ENCODE measurements at places on chromosomes 2 and 18.
A peak's percentile ranks its signal among the peaks of the same experiment; 100 is the strongest.

DNA sequence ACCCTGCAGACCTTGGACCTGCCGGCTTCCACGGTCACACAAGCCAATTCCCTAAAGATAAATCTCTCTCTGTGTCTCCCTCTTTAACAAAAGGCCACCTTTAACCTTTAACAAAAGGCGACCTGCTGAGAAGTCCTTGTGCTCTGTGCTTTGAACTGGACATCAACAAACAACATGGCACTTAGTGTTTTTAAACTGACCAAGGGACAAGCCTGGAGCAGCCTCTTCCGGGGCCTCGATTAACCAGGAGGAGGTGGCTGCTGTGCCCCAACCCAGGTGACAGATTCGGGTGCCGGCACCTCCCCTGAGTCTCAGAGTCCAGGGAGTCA lies 135.3 kb downstream of the RTP5 start:
- no peak for DNase-seq

DNA sequence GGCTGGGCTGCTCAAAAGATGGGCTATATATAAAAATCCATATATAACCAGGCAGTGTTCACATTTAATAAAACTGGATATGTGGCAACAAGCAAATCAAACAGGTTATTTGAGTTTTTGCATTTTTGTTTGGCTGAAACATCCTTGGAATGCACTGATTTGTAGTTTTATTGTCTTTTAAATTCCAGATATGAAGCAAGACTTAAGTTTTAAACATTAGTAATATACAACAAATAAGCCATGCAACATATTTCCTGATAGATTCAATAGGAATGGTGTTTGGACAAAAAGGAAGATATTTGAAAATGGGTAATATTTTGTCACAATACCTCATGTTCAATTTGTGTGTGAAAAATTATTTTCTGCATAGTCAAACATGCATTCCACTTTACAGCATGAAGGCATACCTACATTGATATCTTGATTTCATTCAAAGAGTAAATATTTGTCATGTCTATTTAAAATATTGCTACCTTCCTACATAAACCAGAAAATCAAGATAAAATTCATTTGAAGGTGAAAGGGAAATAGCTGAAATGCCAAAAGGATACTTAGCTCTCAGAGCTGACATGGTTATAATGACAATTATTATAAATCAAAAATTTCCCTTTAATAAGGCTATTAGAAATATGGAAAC lies 132.3 kb upstream of the NETO1 start:
- no peak for DNase-seq

DNA sequence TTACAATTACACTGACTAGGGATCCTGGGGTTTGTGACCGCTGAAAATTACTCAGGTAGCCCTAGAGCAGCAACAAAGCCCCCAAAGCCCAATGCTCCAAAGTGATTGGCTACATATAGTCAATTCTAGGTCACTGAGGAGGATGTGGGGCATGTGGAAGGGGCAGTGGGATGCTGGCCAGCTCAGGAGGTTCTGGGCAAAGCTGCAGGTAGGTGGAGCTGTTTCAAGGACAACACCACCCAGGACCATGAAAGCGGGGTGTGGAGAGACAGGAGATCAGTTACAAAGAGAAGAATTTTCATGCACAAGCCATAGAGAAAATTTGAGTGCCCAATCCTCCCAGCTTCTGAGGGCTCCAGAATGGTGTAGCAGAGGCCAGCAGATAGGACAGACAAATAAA lies 75.0 kb upstream of the CCDC85A start:
- no peak for DNase-seq

DNA sequence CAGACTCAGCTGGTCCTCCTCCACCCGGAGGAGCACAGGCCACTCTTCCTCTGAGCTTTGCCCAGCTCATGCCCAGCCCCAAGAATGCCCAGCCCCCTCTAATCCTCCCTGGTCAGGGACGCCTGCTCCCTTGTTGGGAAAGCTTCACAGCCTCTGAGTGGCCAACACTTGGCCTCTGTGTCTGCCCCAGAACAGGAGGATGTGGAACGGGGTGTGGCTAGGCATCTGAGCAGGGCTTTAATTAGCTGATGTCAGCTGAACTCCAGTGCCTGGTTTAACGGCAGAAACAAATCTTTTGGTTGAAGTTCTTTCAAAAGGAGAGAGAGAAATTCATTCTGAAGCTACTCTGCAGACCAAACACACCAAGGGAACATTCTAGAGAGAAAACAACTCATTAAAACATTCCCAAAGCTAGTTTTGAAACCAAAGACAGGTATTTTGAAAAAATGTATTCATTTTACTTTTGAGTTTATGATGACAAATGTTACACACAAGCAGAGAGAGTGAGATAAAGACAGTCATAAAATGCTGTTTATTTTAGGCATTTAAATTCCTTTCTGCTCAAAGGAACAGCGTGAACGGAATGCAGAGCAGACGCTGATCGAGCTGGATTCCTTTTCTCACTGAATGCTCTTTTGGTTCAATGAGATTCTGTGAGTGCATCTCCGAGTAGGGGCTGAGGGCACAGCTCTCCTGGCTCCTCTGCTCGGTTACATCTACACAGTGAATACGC lies 63.8 kb downstream of the RTP5 start:
- DNase-seq: no peak

DNA sequence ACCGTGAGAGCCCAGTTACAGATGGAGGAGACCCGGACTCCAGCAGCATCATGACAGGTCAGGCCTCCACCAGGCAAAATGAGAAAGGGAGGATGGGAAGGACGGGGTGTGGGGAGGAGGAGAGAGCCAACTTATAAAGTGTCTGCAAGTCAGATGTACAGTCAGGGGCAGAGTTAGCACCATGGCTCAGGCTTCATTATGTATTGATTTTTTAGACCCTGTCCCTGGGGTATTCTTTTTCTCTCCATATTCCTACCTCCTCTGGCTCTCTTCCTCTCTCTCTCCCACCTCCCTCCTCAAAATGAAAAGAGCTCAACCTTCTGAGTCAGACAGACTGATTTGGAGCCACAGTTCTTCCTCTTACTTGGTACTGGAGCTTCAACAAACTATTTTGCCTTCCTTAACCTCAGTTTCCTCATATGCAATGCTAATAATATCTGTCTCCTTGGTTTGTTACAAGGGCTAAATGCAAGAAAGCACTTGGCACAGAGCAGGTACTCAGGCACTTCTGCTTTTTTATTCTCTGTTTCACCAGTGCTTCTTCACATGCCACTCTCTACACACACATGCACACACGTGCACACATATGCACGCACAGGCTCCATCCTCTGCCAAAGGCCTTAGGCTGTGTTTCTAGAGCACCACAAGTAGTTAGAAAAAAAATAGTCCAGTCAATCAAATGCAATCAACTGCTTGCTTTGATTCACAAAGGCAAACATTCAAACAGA lies 92.3 kb upstream of the PKDCC start:
- DNase-seq: no peak

DNA sequence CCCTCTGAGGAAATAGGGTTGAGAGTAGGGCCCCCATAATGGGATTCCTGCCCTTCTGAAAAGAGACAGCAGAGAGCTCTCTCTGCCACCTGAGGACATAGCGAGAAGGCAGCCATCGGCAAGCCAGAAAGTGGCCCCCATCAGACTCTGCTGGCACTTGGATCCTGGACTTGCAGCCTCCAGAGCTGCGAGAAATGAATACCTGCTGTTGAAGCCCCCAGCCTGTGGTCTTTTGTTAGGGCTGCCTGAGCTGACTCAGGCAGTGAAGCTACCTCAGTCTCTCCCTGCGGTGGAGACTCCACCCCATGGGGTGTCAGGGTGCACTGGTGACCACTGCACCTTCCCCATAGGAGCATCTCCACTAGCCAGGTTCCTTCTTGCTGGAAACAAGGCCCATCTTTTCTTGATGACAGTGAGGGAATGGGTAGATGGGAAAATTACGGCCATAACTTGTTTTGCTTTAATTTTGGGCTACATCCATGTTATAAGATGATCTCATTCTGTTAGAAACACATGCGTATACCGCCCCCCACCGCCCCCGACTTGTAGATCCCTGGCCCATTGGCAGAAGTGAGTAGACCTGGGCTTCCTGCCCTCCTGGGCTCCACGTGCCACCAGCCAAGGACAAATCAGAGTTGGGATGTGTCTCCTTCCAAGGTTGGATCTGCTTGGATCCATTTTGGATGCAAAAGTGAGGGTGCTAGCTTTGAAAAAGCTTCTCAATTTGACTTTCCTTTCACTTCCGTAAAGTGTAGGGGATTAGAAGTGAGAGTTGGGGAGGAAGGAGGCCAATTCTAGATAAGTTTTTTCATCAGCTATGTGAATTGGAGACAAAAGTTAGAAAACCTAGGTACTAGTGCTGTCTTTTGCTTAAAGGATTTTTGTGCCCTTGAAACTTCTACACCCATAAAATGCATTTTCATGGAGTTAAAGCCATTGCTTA lies 42.9 kb downstream of the NCK2 start:
- peak; percentile 26 for DNase-seq

Data from inflammatory macrophage treated with lipopolysaccharide for 4 hours (primary cell).